ENCODE measurements at places on chromosomes 3 and 15. TPM values are rescaled to one million over a fixed set of nuclear protein-coding genes. Genes with fewer than 3 reads are reported as not detected.

The HIGD2B gene
- not detected for total RNA-seq

The SERPINI2 gene
- total RNA-seq: 2.2 TPM

GRCh38 chr3:50272911-50273688 lies 4.2 kb downstream of the SEMA3B start:
- DNase-seq: peak; percentile 89

GRCh38 chr3:44280077-44280476 lies 38.4 kb downstream of the TOPAZ1 start:
- DNase-seq: no peak

DNA sequence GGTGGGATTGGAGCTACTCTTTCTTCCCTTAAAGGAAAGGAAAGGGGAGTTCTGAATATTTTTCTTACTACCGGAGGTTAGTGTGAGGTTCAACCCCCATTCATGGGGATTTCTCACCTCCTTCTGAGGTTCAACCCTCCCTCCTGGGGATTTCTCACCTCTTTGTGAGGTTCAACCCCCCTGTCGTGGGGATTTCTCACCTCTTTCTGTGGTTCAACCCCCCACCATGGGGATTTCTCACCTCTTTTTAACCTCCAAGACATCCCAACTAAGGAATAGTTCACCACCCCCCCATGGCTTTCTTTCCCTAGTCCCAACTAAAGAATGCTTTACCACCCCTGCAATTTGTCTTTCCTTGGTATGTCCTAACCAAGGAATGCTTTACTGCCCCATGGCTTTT lies 520.3 kb downstream of the EDEM1 start:
- DNase-seq: no peak

The B3GALNT1 gene
- 27.6 TPM for total RNA-seq

GRCh38 chr3:65174713-65175112 lies 486.9 kb upstream of the ADAMTS9 start:
- DNase-seq: no peak

The CLRN1 gene
- total RNA-seq: not detected

- DNase-seq: no peak
Observed at GRCh38 chr15:49372366-49372765, 50.7 kb upstream of the FGF7 start.

GRCh38 chr3:124318656-124319055 lies 326.7 kb upstream of the ROPN1 start:
- DNase-seq: no peak

- DNase-seq: no peak
Observed at GRCh38 chr3:21041621-21042020, 709.4 kb downstream of the ZNF385D start.

DNA sequence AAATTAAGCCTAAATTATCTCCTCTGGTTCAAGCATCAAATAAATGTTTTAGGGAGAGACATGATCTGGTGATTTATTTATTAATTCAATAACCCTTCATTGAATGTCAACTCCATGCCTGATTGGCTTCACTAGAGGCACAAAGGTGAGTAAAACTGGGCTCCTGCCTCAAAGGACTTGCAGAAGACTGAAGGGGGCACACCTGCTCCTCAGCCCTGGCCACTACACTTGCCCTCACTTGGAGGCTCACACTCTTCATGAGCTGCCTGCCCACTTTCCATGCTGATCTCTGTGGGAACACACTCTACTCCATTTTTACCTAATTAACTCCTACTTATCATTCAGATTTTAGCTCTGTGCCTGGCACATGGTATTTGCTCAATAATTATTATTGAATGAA lies 84.4 kb upstream of the KCNMB2 start:
- no peak for DNase-seq

The RMDN3 gene
- total RNA-seq: 14.4 TPM

GRCh38 chr3:197495499-197495898 lies 60.3 kb downstream of the BDH1 start:
- DNase-seq: no peak

GRCh38 chr15:25374143-25374542 lies 64.7 kb downstream of the UBE3A start:
- no peak for DNase-seq

DNA sequence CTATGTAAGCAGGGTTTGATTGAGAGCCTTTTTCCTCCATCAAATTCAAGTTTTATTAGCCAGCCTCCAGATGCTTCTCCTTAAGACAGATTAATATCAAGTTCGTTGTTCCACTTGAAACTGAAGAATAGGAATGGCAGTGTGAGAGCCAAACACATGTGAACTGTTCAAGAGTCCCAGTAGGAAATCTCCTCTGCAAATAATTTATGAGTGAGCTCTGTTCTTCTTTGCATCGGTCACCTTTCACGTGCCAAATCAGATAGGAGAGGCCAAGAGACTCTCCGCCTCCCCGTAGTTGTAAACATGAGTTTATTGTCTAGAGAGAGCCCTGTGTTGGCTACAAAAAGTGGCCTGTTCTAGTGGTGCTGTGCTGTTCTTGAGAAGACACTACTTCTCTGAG lies 372.1 kb upstream of the NR2F2 start:
- no peak for DNase-seq

GRCh38 chr15:72365844-72366243 lies 10.0 kb downstream of the HEXA start:
- DNase-seq: no peak

DNA sequence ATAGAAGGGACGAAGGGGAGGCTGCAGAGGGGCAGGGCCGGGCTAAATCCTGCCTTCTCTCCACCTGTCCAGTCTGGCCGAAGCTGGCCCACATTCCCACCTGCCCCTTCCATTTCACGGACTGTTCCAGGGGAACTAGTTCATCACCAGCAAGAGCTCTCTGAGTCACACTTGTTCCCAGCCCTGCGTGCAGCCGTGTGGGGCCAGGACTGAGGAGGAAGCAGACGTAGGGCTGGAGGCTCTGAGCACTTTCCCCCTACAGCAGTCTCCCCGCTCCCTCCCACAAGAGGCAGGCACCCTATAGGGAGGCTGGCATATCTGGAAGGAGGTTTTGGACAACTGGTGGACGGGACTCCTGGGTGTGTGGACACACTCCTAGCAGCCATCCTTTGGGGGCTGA lies 3.0 kb downstream of the ITIH4 start:
- no peak for DNase-seq

The SPINK8 gene
- total RNA-seq: not detected

DNA sequence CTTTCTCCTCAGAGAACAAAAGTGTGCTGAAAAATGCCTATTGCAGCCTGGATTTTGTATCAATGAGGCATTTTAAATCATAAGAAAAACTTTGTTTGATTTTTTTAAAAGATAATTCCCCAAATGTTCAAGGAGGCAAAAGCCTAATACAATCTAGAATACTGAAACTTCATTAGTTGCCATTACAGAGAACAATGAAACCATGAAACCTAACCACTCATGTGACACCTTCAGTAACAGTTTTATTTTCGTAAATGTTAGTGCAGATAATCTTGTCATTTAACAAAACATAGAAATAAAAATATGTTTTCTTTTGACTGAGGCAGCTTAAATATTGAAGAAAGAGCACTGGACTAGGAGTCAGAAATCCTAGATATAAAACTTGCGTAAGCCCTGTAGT lies 655.9 kb downstream of the RBMS3 start:
- DNase-seq: no peak

DNA sequence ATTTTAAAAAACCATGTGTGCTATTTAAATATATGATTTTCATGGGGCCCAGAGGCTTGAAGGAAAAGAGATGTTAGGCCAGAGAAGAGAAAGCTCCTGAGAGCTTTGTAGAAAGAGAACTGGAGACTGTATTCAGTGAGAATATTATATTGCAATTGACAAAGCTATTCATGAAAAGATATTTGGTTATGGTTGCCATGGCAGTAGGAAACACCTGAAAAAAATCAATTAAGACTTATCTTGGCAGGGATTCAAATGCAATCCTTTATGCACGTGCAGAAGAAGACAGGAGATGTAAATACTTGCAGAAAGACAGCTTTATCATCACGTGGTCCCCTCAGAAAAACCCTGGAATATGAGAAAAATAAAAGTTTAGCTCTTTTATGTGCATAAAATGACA lies 636.0 kb upstream of the TBL1XR1 start:
- no peak for DNase-seq

DNA sequence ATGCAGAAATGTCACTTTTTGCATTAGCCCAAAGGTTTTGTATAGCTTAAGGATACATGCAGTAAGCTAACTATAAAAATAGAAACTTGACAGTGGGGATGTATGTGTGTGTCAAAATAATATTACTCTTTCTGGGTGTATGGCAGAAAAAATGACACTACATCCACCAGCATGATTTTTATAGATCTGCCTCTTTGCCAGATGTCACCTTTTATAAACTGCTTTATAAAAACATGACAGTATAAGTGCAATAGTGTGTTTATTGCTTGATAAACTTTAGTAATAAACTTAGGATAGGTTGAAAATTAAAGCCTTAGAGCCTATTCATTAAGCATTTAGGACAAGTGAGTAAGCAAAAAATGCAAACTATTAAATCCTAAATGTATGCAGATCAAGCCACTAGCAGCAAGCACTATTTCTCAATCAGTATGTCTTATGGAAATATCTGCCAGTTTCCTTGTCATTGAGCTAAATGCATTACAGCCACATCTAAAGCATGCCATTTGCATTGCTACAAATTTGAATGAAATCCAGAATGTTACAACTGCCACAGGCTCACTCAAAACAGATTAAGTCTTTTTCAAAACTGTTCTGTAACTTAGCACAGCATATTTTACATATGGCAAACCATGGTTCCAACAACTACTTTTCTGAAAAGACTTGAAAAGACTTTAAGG lies 935.0 kb downstream of the FHIT start:
- DNase-seq: no peak

The TUSC7 gene
- total RNA-seq: not detected

- no peak for DNase-seq
Observed at GRCh38 chr3:86562090-86562489, 428.9 kb downstream of the VGLL3 start.

The ZBBX gene
- total RNA-seq: not detected

- DNase-seq: no peak
Observed at GRCh38 chr3:37295925-37296324, 121.5 kb upstream of the LRRFIP2 start.

The TM4SF4 gene
- not detected for total RNA-seq

The MAGEL2 gene
- total RNA-seq: 0.15 TPM

- no peak for DNase-seq
Observed at GRCh38 chr15:60155661-60156060, 151.6 kb downstream of the FOXB1 start.

DNA sequence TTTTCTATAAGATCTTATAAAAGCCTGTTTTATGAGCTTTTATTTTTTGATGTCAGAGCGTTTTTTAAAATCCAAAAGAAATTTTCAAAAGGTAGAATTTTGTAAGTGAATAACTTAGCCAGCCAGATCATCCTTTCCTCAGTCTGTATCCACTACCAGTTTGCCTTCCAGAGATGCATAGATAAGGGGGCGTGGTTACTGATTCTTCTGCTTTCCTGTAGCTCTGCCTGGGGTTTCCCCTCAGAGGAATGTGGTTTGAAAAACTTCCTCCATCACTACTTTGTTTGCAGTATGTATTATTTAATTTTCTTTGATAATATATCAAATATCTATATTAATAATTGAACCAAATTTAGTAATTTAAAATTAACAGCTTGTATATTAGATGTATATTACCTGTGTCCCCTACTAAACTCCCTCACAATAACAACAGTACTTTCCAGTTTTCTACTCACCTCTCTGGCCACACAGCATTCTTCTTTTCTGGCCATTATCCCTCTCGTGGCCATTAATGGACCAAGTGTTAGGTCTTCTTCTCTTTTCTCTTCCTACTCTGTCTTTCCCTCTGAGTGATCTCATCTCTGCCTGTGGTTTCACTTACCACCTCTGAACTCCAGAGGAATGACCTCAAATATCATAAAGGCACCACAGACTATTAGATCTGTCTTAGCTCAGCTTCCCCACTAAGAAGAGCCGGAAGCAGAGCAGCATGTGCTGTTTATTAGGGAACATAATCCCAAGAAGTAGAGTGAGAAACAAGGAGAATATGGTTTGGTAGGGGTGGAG lies 239.7 kb downstream of the UBE2E2 start:
- no peak for DNase-seq

The GPR160 gene
- total RNA-seq: 0.96 TPM

GRCh38 chr15:91861223-91861622 lies 7.7 kb downstream of the SLCO3A1 start:
- no peak for DNase-seq

DNA sequence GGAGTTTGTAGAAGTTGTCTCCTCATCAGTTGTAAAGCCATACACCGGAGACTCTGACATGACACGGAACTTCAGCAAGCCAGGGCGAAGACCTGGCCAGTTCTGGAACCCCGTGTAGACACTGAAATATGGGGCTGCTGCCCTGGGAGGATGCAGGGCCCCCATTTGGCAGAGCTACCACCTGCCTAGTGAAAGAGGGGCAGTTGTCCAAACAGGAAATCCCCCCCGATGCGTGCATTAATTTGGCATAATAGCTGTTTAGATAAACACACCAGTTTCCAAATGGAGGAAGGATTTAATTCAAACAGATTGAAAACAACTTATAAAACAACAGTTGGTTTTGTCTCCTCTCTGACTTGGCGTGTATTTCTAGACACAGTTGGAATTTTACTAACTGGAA lies 357.2 kb downstream of the GABRG3 start:
- DNase-seq: no peak

- DNase-seq: no peak
Observed at GRCh38 chr3:67551361-67552016, 102.9 kb downstream of the SUCLG2 start.

GRCh38 chr3:56089739-56090138 lies 378.5 kb downstream of the ERC2 start:
- no peak for DNase-seq

The PRR20G gene
- not detected for total RNA-seq

The SNX1 gene
- total RNA-seq: 57.1 TPM

The CHRNA5 gene
- total RNA-seq: 0.59 TPM

DNA sequence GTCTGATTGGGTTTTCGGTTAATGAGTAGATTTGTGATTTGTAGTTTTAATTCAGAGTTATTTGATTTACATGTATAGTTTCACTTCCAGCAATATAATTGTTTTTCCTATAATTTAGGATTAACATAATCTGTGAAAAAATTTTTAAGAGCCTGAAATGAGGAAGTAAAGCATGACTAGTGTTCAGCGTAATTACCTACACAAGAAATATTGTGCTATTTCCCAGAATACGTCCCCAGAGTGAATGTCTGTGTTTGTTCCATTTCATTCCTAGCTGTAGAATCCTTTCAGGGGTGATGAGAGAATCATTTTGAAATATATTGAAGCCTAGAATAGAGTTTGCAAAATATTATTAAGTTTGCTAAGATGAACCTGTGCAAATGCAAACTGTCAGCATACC lies 247.1 kb downstream of the BBX start:
- no peak for DNase-seq

- peak; percentile 69 for DNase-seq
Observed at GRCh38 chr15:70806992-70807712, 43.8 kb upstream of the UACA start.

DNA sequence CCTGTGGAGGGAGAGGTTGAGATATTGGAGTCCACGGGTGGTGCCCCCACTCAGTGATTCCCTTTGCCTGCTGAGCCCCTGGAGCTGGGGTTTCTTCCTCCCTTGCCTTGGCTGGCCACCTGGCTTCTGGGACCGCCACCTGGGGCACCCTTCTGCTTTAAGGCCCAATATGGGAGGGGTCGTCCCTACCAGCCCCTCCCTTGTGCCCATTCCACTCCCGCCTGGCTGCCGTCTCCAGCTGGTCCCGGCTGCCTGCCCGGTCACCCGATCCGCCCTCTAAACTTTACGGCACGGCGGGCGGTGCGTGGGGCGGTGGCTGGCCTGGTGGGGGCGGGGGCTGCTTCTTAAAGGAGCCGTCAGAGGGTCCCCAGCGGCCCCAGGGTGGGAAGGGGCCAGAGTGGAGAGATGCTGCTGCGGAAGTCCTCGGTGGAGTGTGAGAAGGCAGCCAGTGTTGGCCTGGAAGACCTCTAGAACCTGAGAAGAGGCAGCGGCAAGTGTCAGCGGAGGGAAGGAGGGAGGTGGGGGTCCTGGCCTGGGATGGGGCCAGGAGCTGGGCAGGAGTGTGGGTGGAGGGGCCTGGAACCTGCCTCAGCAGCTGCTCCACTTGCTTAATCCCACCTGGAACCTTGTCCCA lies 1.6 kb upstream of the SEMA3B start:
- no peak for DNase-seq
